SJCRH30 (cell line): ENCODE measurements at places on chromosomes 5 and 9. TPM values are rescaled to one million over a fixed set of nuclear protein-coding genes. Genes with fewer than 3 reads are reported as not detected.
A peak's percentile ranks its signal among the peaks of the same experiment; 100 is the strongest.

DNA sequence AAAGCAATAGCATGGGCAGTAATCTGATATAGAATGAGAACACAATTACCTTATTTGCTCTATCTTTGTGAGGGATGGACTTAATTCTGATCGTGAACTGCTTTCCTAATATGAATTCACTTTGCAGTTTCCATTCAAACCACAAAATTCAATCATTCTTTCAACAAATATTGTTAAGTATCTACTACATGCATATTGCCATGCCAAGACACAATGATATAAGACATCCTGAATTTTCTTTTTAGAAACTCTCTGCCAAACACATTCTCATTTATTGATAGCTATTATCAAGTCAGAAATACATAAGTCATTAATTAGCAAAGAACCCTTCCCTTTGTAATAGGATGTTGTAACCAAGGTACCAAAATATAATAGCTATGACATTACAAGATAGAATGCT is 121.6 kb upstream of the TARS1 start:
- no peaks in the 10 kb centered on the region for H3K4me1 ChIP-seq
- no peak overlapping the region for H3K27ac ChIP-seq
- H3K36me3 ChIP-seq, result no peaks in the 10 kb centered on the region
- H3K4me3 ChIP-seq, result no peak overlapping the region

GRCh38 chr5:170651604-170652277 is 131.8 kb upstream of the GABRP start:
- H3K4me1 ChIP-seq, result peaks cover 8% of the 10 kb centered on the region; the same call in 1 of the 2 replicates
- H3K36me3 ChIP-seq, result no peaks in the 10 kb centered on the region
- H3K4me3 ChIP-seq, result no peak overlapping the region
- peaks cover 3% of the 10 kb centered on the region for H3K27me3 ChIP-seq

- H3K4me3 ChIP-seq, result no peak overlapping the region
- H3K27ac ChIP-seq, result no peak overlapping the region
- H3K36me3 ChIP-seq, result no peaks in the 10 kb centered on the region
- H3K4me1 ChIP-seq, result no peaks in the 10 kb centered on the region
- no peaks in the 10 kb centered on the region for H3K27me3 ChIP-seq
These were observed 445.4 kb upstream of the ITGA1 start for GRCh38 chr5:52342361-52342760.

DNA sequence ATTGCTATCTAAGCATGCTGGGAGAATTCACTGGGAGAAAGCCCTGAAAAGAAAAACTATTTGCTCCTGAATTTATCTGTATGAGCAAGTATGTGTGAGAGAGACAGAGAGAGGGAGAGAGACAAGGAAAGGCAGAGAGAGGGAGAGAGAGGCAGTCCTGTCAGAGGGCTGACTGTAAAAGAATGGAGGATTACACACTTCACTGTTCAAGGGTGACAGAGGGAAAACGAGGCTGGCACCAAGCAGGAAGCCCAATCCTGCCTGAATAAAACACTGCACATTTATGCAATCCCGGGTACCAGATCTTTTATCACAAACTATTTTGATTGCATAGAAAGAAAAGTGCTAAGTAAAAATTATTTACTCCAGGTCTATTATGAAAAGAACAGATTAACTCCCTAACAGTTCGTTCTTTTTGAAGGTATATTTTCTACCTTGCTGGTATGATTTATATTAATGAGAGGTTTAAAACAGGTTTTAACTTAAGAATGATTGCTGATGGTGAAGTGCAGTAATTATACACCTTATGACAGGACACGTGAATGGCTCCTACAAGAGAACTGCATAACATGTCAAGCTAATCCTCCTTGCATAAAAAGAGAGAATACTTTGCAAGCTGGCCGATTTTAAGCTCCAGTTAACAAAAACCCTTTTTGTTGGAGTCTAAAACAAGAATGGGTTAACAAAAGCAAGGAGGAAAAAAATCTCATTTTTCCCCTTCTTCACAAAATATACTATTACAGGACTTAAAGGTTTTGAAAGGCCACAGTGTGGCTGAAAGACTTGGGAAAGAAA is 82.5 kb downstream of the NFIB start:
- H3K27me3 ChIP-seq, result no peaks in the 10 kb centered on the region
- no peaks in the 10 kb centered on the region for H3K4me1 ChIP-seq
- H3K36me3 ChIP-seq, result no peaks in the 10 kb centered on the region
- no peak overlapping the region for H3K4me3 ChIP-seq
- H3K27ac ChIP-seq, result no peak overlapping the region

- H3K36me3 ChIP-seq, result peaks cover 18% of the 10 kb centered on the region
- no peaks in the 10 kb centered on the region for H3K4me1 ChIP-seq
- H3K4me3 ChIP-seq, result no peak overlapping the region
- no peak for DNase-seq
These were observed 13.9 kb downstream of the NR2F1 start for GRCh38 chr5:93596676-93597490.

GRCh38 chr9:111979561-111979960 is 82.9 kb downstream of the UGCG start:
- no peaks in the 10 kb centered on the region for H3K27me3 ChIP-seq
- H3K27ac ChIP-seq, result no peak overlapping the region
- H3K4me3 ChIP-seq, result no peak overlapping the region
- peaks cover 9% of the 10 kb centered on the region for H3K4me1 ChIP-seq
- DNase-seq, result no peak

DNA sequence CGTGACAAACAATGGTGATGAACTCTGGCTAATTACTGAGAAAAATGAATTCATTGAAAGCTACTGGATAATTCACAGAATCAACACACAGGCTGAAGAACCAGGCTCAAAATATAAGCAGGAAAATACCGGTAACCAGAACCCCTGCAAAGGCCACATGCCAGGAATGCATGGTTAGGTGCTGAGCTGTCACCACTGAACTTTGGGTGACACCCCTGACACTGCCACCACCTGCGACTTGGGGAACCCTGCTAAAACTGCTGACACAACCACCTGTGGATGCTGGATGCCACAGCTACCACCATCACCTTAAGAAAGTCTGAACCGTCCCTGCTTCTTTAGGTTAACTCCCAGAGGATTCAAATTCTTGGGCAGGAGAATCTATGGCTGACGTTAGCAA is 72.0 kb upstream of the NR4A3 start:
- no peak overlapping the region for H3K27ac ChIP-seq
- no peak overlapping the region for H3K4me3 ChIP-seq
- H3K27me3 ChIP-seq, result no peaks in the 10 kb centered on the region

The ANKRD34B gene
- 2.9 and 3.0 TPM in 2 replicates for total RNA-seq

DNA sequence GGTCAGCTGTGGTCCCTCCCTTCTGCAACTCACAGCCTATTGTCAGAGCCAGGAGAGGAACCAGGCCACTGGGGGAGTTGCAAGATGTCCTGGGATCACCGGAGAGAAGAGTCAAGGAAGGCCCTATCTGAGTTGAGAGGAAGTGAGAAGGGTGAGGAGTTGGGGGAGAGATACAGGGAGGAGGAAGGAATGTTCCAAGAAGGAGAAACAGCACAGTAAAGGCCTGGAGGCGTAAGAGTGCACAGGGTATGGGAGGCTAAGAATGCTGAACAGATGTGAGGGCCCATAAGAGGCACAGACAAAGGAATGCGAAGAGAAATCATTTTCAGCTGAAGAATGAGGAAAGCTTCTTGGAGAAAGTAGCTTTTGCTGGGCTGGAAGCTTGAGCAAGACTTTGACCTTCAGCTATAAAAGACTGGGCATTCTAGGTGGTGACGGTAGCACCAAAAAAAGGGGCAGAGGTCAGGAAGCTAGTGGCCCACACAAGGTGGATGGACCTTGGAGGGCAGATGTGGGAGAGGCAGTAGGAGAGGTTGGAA is 21.6 kb upstream of the CSF1R start:
- no peak overlapping the region for H3K27ac ChIP-seq
- no peaks in the 10 kb centered on the region for H3K36me3 ChIP-seq
- H3K4me1 ChIP-seq, result peaks cover 16% of the 10 kb centered on the region
- no peak for DNase-seq
- no peaks in the 10 kb centered on the region; the same call in 1 of the 2 replicates for H3K27me3 ChIP-seq
- no peak overlapping the region for H3K4me3 ChIP-seq

GRCh38 chr5:87002485-87002884 is 265.2 kb upstream of the RASA1 start:
- H3K4me3 ChIP-seq, result no peak overlapping the region
- H3K27me3 ChIP-seq, result no peaks in the 10 kb centered on the region
- DNase-seq, result no peak
- H3K27ac ChIP-seq, result no peak overlapping the region
- H3K36me3 ChIP-seq, result no peaks in the 10 kb centered on the region
- no peaks in the 10 kb centered on the region; the same call in 1 of the 2 replicates for H3K4me1 ChIP-seq

DNA sequence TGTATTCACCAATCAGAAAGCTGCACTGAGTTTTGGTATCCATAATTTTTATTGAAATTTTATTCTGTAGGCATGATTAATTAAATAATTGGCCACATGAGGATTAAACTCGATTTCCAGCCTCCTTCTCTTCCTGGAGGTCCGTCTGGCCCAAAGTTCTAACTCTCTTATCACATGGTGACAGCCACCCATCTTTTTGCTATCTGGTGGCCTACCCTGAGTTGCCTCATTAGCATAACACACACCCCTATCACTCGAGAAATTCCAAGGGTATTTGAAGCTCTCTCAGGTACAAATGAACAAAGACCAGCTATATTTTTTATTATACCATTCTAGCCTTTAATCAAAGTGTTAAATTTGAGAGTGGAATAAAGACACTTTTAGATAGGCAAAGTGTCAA is 57.7 kb downstream of the APC start:
- DNase-seq, result no peak
- H3K27ac ChIP-seq, result no peak overlapping the region
- H3K4me1 ChIP-seq, result no peaks in the 10 kb centered on the region
- H3K4me3 ChIP-seq, result no peak overlapping the region
- H3K27me3 ChIP-seq, result no peaks in the 10 kb centered on the region

DNA sequence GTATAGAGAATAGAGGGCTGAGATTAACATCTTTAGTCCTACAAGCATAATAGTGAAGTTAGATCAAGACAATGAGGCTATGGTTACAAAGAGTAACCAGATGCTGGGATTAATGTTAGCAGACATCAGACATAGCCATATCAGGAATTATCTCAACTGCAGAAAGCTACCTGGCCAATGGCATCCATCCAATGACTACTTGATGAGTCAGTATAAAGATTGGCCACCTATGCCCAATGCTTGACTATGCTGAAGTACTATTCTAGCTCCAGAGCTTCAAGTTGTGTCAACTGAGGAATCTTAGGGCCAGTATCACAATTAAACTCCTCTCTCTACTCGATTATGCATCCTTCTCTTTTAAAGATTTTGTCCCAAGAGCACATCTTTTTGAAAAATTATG is 541.4 kb downstream of the PRELID2 start:
- H3K36me3 ChIP-seq, result no peaks in the 10 kb centered on the region
- no peak overlapping the region for H3K27ac ChIP-seq
- H3K4me1 ChIP-seq, result no peaks in the 10 kb centered on the region

The DMRT2 gene
- total RNA-seq, result 28.6 and 33.1 TPM in 2 replicates

- DNase-seq, result no peak
- H3K4me3 ChIP-seq, result no peak overlapping the region
- no peak overlapping the region for H3K27ac ChIP-seq
- no peaks in the 10 kb centered on the region for H3K27me3 ChIP-seq
These were observed 354.0 kb downstream of the NPR3 start for GRCh38 chr5:33065131-33065530.

GRCh38 chr5:125587631-125588030 is 835.6 kb upstream of the GRAMD2B start:
- H3K4me3 ChIP-seq, result no peak overlapping the region
- DNase-seq, result no peak
- H3K4me1 ChIP-seq, result no peaks in the 10 kb centered on the region; the same call in 1 of the 2 replicates
- no peaks in the 10 kb centered on the region for H3K27me3 ChIP-seq

- H3K4me1 ChIP-seq, result peaks cover 10% of the 10 kb centered on the region
- H3K4me3 ChIP-seq, result peak overlapping the region; percentile 34
- DNase-seq, result peak; percentile 75
- no peaks in the 10 kb centered on the region; the same call in 1 of the 2 replicates for H3K36me3 ChIP-seq
These were observed 265.8 kb downstream of the MLLT3 start for GRCh38 chr9:20356403-20357036.

GRCh38 chr5:109016300-109016699 is 268.6 kb downstream of the FER start:
- no peaks in the 10 kb centered on the region for H3K27me3 ChIP-seq
- DNase-seq, result no peak
- H3K27ac ChIP-seq, result no peak overlapping the region

DNA sequence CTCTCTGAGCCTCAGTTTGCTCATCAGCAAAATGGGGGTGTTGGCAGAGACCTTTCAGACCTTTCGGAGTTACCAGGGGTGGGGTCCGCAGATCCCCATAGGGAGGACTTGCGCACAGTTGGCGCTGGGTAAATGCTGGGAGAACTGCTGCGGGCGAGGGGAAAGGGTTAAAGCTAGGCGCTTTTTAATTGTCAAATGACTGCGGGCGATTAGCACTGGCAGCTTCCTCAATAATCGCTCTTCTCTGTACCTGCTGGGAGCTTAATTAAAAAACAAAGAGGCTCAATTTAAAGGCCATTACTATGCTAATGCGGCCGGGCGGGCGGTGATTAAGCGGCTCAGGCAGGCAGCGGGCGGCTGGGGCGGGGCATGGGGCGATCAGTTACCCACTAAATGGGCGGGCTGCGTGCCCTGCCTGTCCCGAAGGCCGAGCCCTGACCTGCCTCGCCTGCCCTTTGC is 63.0 kb downstream of the LMX1B start:
- DNase-seq, result no peak
- no peaks in the 10 kb centered on the region for H3K27me3 ChIP-seq
- H3K4me1 ChIP-seq, result peaks cover 32% of the 10 kb centered on the region

DNA sequence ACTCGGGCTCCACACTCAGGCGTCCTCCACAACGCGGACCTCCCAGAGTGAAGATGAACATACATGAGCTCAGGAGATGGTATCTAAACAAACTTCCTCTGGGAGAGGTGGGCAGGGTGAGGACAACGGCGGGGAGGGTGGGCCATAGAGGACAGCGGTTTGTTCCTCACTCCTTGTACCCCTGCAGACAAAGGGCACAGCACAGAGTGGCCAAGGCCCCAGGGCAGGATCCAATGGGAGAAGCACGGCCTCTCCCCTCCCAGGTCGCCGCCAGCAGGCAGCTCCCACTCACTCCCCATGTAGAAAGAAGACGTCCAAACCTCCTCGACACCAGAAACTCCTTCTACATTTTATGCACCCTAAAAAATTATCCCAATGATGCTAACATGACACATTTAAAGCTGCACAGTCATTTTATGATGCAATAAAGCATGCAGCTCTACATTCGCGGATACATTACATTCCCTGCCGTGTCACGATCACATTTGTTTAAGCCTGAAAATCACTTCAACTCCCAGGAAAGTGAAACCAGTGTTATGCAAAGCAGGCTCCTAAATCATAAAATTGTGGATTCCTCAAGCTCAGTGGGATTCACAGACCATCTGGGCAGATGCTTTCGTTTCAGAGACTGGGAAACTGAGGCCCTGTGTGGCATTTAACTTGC is 87.5 kb upstream of the SARDH start:
- DNase-seq, result no peak
- no peak overlapping the region for H3K27ac ChIP-seq
- no peaks in the 10 kb centered on the region for H3K27me3 ChIP-seq
- peaks cover 18% of the 10 kb centered on the region for H3K4me1 ChIP-seq
- no peak overlapping the region for H3K4me3 ChIP-seq
- peaks cover 4% of the 10 kb centered on the region for H3K36me3 ChIP-seq

The PCDHGA1 gene
- total RNA-seq, result 3.5 and 3.6 TPM in 2 replicates

The PITX1 gene
- 37.8 and 38.5 TPM in 2 replicates for total RNA-seq

GRCh38 chr5:107023732-107024131 is 647.0 kb downstream of the EFNA5 start:
- DNase-seq, result no peak
- no peaks in the 10 kb centered on the region for H3K36me3 ChIP-seq
- no peaks in the 10 kb centered on the region for H3K4me1 ChIP-seq
- no peak overlapping the region for H3K4me3 ChIP-seq

- H3K36me3 ChIP-seq, result no peaks in the 10 kb centered on the region
- H3K27me3 ChIP-seq, result no peaks in the 10 kb centered on the region
- H3K4me1 ChIP-seq, result peaks cover 16% of the 10 kb centered on the region
These were observed 155.9 kb downstream of the ERCC6L2 start for GRCh38 chr9:96031366-96031824.

The GRM6 gene
- not detected in 2 replicates for total RNA-seq

GRCh38 chr5:106784846-106785245 is 885.9 kb downstream of the EFNA5 start:
- H3K4me1 ChIP-seq, result no peaks in the 10 kb centered on the region
- H3K36me3 ChIP-seq, result no peaks in the 10 kb centered on the region
- DNase-seq, result no peak
- no peak overlapping the region for H3K4me3 ChIP-seq
